ENCODE measurements at places on chromosomes 16 and 17.

DNA sequence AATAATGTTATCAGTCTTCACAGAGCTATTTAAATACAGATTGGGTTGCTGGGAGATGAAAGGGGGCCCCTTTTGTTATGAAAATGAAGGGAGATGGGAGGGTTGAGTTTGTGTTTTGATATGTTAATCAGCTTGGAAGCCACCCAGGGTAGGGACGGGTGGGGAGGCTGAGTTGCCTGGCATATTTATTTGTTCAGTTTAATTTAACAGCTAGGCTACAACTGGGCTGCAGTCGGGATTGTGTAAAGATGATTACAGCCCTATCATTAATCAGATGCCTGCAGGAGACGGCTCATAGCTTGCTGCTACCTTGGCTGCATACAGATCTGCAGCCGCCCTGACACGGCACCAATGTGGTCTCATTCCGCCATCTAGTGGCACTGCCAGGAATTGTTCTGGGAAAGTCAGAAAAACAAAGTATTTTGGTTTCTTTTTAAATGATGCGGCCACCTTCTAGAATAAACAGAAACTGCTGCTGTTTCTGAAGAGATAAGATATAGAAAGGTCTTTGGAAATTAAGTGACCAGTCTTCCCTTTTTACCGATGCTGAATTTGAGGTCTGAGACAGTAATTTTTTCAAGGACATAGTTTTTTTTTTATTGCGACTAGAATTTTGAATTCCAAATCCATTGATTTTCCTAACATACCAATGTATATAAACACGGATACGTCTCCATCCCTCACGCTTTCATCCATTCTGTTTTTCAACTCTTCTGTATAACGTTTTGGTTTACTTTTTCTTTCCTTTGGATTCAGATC, 458.0 kb upstream of the ASIC2 start:
- DNase-seq = peak; percentile 63

DNA sequence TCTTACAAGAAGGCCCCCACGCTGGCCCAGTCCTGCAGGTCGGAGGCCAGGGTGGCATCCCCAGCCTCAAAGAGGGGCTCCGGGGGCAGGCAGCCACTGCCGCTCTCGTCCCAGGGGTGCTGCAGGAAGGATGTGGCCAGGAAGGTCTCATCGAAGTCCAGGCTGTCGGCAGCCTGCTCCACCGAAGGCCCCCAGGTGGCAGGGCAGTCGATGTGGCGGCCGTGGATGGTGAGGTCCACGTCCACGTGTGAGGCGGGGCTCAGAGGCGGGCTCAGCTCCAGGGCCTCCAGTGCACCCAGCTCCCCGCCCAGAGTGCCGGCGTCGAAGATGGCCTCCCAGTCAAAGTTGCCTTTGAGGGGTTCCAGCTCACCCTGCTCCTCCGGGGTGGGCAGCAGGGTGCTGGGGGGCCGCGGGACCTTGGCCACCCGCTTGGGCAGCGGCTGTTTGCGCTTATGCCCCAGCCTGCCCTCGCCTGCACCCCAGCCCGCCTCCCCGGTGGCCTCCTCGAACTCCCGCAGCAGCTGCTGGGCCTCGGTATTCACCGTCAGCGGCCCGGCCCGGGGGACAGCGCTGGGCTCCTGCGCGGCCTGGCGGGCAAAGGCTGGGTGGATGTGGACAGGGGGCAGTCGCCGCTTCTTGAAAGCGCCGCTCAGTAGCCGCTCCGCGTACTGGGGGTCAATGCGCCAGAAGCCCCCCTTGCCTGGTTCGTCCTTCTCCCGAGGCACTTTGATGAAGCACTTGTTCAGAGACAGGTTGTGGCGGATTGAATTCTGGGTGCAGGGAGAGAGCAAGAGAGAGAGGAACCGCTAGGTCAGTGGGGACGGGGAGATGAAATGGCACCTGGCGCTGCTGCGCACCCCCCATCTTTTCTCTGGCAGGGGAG, 3.5 kb downstream of the FOXJ1 start:
- DNase-seq = no peak

- no peak for DNase-seq
Measured at GRCh38 chr17:73285603-73285908, 23.9 kb upstream of the CPSF4L start.

DNA sequence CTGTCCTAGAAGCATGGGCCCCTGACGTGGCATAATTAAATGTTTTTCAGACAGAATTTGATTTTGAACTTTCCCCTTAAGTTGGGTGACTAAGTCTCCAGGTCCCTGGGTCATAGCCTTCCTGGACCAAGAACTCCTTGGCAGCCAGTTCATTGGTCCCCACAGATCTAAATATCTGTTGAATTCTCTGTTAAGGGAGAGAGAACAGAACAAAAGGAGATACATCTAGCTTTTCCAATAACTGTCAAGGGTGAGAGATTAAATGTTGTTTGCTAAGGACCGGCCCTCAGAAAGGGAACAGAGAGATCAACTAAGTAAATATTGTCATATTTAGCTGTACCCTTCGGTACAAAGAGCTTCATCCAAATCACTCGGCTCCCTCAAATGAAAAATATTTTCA, 78.2 kb upstream of the NOL11 start:
- DNase-seq = no peak

DNA sequence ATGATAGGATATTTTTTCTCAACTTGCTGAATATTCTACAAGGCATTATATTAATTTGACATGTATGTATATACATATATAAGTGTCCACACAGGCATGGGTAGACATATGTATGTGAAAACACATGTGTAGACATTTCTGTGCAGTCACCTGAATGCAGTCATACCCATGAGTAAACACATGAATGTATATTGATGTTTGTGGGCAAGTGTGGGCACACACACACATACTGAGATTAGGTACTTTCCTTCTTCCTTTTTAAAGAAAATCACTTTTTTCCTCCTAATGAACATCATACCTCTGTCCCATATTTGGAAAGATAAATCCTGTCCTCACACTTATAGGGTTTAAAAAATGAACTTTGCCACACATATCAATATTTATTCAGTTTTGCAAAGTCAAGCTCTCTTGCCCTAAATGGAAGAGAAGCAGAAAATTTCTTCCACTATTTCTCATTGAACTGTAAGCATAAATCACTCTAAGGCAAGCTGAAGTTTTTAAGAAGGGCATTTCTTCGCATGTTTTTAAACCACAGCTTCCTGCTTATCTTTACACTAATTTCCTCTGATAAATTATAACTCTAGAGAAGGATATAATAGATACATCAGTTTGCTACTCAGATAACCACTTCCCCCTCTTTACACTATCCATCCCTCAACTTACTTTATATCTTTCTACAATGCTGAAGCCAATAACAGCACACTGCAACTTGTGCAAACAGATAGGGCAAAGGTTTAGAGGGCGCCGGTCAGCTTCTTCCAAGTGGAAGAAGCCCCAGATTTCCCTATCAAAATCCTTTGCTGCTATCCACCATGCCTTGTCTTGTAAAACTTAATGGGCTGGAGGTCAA, 49.6 kb upstream of the LRRC37A3 start:
- DNase-seq = no peak

GRCh38 chr16:7624871-7625766, 292.5 kb downstream of the RBFOX1 start:
- DNase-seq = no peak

DNA sequence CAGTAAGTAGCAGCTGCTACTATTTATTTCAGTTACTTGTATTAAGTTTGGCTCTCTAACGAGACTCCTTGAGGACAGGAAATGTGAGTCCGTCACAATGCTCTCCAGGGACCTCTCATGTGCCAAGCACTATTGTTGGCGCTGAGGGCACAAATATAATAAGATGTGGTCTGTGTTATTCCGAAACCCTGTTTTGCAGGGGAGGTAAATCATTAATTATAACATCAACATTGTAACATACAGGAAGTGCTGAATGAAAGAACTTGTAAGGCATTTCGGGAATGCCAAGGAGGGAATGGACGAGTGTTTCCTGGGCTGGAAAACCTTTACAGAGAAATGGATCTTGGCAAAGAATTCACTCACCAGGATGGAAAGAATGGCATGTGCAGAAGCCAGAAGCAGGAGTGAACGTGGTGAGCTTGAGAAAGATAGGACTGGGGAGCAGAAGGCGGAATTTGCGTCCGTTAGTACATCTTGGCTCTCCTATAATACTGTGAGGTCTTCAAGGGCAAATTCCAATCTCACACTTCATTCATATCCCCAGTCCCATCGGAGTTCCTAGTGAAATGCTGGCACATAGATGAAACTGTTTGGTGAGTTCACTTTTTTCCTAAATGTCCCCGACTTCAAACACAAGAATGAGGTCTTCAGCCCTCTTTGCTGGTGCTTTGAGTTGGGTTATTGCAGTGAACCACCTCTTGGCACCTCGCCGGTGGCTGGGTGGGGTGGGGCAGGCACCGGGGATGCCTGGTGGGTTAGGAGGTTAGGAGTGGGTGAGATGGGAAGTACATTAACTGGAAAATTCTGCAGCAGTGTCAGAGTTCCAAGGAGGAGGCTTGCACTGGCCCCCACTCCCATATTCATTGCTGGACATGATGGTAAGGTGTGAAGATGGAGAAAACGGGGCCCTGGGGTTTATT, 11.5 kb downstream of the TAC4 start:
- no peak for DNase-seq

DNA sequence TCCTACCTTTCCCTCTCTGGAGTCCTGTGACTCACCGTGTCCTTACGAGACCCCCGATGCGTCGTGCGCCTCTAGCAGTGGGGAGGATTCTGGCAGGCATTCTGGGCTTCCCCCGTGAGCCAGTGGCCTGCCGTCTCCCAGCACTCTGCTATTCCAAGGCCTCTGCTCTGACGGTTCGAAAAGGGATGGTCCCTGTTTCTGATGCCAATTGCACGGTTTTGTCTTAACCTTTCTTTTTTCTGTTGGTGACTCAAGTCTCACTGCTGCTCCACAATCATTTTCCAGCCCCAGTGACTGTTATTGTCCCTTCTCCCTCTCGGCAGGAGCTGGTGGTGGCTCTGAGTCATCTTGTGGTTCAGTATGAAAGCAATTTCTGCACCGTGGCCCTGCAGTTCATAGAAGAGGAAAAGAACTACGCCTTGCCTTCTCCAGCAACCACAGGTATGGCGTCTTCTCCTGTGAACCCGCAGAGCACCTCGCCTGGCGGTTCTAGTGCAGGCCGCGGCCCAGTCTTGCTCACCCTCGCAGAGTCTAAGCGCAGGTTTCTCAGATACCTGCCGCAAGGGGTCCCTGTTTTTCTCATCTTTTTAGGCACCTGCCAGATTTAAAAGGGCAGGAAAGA, 100.1 kb upstream of the CHMP6 start:
- DNase-seq = peak; percentile 88

DNA sequence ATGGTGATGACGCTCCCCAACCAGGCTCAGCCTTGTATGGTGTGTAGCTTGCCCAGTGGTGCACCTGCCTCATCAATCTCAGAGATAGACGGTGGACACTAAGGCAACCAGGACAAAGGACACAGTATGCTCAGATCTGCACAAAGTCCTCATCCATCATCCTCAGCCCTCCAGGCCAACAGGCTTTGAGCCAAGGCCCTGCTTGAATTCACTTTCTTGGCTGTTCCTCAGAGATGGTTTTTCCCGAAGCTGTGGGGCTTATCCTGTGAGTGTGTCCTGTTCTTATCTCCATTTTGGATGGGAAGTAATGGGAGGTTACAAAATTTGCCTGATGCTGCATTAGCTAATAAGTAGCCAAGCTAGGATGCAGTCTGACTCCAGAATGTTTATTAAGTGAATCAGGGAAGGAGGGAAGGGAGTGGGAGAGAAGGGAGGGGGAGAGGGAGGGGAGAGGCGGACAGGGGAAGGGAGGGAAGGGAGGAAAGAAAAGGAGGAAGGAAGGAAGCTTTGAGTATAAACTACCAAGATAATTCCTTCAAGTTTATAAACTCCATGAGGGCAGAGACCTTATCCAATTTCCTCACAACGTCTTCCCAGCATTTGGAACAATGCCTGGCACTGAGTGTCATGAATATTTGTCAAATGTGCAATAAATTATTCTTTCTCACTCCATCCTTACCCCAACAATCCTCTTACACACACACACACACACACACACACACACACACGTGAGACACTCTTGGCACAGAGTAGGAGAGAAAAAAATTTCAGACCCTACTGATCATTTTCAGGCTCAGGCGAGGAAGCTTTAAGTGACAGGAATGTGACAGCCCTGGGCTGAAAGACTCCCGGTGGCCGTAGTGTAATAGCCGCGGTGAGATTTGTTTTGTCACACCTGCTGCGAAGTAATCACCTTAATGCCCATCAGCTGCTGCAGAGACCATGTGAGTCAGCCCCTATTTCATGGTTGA, 84.3 kb downstream of the BMERB1 start:
- no peak for DNase-seq

GRCh38 chr17:2672026-2672425, 39.5 kb downstream of the CLUH start:
- DNase-seq = no peak

DNA sequence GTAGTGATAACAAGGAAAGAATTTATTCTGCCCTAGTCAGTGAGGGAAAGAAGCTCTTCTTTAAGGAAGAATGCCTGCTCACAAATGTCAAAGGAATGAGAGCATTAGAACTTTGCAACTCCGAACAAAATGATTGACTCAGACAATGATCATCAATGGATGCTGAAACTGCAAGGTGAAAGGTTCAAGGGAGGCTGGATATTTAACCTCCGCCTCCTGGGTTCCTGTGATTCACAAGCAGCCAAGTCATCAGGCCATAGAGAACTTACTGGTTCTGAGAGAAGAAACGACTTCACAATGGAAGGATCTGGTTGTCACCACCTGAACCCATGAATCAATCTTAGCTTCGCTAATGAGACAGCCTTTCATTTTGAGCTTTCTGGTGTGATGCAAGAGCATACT, 16.0 kb upstream of the SCNN1B start:
- DNase-seq = no peak

GRCh38 chr16:89864527-89864820, 8.9 kb upstream of the TCF25 start:
- DNase-seq = no peak

DNA sequence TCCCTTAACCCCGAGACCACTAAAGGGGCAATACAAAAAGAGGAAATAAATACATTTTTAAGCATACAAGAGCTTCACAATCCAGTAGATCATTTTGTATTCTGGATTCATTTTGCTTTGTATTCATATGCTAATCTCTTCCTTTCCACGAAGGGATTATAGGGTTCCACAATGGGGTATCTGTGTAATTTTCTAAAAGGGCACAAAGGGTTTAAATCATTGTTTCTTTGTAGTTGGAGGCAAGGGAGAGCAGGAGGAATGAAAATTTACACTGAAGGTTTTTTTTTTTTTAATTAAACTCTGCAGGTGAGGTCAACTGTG, 592 bp upstream of the NUFIP2 start:
- no peak for DNase-seq

DNA sequence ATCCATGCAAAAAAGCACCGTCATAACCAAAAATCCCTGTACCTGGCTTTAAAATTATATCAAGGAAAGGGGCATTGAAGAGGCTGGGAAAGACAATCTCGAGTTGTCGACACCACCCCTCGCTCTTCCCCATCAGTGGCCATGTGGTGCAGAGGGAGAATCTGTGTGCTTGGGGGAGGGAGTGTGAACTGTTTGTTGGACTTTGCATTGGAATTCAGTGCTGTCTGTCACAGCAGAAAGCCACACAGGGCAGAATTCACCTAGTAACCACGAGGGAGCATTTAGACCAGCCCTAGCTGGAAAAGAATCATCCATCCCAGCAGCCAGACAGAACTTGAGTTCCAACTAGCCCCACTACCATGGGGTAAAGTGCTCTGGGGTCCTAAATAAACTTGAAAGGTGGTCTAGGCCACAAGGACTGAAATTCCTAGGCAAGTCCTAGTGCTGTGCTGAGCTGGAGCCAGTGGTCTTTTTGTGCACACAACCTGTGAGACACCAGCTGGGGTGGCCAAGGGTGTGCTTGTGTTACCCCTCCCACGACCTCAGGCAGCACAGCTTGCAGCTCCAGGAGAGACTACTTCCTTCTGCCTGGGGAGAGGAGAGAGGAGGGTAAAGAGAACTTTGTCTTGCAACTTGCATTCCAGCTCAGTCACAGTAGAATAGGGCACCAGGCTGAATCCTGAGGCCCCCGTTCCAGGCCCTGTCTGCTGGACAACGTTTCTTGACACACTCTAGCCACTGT, 11.5 kb upstream of the CEP112 start:
- no peak for DNase-seq
